ELR (cell line): ENCODE measurements at places on chromosomes 4 and X.

DNA sequence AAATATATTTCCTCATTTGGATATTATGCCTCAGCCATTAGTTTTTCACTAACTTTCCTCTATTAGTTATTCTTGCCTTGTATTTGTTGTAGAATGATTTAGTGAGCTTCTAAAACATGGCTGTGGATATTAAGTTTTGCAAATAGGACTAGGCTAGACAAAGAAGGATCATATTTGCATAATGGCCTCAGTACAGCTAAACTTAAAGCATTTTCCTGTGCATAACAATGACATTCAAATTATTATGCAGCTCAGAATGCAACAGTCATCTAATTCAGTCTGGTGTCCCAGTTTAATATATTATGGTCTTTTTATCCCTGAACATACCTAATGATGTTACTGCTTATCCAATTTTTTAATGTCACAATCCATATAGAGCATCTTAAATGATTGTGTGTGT lies 155.3 kb upstream of the DDIT4L start:
- DNase-seq: no peak

GRCh38 chr4:21248331-21248730 lies 548.1 kb downstream of the PACRGL start:
- no peak for DNase-seq

- no peak for DNase-seq
Measured at GRCh38 chr4:101083131-101083530, 264.2 kb downstream of the PPP3CA start.

GRCh38 chr4:73908965-73909364 lies 39.8 kb downstream of the CXCL1 start:
- DNase-seq: no peak

GRCh38 chr4:41365681-41366080 lies 109.0 kb downstream of the UCHL1 start:
- no peak for DNase-seq

DNA sequence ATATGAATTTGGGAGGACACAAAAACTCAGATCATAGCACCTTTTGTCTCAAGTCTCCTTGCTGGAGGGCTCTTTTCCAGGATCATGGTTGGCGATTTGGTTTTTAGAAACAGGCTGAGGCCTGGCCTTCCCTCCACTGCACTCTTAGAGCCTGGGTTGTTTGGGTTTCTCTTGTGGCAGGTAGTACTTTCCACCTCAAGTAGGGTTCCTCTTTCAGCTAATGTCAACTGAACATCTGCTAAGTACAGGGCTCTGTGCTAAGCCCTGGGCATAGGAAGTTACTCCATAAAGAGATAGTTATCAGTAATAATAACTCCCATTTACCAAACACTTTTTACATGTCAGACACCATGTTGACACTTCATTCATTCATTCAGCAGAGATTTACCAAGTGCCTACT lies 28.2 kb upstream of the APLN start:
- DNase-seq: no peak

DNA sequence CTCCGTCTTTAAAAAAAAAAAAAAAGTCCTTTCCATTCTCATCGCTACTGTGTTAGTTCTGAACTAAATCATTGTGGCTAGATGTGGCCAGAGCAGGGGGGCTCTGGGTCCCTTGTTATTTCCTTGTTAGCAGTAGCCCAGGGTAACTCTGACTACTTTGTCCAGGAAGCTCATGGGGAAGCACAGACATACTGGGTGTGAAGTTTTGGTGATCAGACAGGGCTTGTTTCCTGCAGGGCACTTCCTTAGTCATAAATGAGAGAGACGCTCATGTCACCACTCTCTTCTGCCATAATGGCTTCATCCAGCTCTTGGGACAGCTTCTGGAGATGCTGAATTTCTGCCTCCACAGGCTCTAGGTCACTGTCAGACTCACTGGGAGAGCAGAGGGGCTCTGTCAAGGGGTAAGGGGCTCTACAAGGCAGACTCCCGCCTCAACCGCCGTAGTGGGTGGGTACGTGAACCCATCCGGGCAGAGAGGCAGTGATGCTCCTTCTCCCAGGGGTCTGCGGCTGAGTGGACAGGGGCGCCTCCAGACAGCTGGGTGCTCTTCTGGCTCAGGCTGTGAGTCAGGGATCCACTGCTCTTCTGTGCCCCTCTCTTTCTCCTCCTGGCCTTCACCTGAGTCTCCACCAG lies 12.9 kb downstream of the STIM2 start:
- no peak for DNase-seq

DNA sequence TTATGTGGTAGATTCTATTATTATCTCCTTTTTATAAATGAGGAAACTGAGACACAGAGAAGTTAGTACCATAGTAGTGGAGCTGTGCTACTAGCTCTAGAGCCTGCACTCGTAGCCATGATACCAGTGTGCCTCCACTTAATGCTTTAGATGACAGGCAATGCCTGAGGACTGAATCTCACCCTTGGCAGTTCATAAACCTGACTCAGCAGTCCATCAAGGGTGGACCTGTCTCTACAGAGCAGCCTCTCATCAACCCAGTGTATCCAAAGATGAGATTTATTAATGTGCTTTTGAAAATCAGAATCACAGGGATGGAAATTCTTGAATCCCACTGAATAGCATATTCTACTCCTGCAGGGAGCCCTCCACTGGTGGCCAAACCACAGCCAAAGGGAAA lies 483.2 kb upstream of the DIPK2B start:
- DNase-seq: no peak

- DNase-seq: no peak
Measured at GRCh38 chrX:74451450-74452198, 30.3 kb downstream of the SLC16A2 start.

- DNase-seq: no peak
Measured at GRCh38 chr4:13246107-13246506, 238.0 kb downstream of the RAB28 start.

- DNase-seq: no peak
Measured at GRCh38 chr4:153521999-153522801, 56.0 kb downstream of the TMEM131L start.

- DNase-seq: no peak
Measured at GRCh38 chr4:99610605-99611175, 36.1 kb downstream of the MTTP start.

DNA sequence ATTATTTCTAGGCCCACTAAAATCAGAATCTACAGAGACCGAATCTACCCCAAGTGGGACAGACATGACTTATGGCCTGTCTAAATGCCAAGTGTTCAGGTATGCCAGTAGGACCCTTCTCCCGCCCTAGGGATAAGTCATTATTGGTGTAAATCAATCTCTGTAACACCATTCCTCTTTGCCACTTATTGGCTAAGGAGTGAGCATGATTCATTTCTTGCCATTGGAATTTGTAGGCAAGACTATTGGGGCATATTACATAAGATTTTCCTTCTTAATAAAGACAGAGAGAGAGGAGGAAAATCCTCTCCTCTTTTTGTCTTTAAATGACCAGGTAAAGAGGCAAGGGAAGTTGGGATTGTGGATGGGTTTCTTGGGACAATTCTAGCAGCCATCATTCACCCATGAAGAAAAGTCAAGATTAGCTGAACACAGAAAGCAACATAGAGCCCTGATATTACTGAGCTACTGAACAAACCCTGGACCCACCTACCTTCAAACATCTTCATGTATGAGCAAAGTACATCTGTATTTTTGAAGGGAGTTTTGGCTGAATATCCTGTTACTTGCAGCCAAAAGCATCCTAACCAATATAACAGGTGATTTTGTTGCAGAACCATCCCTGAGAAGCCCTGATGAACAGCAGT lies 2.6 kb downstream of the SLC9B2 start:
- peak; percentile 10 for DNase-seq

DNA sequence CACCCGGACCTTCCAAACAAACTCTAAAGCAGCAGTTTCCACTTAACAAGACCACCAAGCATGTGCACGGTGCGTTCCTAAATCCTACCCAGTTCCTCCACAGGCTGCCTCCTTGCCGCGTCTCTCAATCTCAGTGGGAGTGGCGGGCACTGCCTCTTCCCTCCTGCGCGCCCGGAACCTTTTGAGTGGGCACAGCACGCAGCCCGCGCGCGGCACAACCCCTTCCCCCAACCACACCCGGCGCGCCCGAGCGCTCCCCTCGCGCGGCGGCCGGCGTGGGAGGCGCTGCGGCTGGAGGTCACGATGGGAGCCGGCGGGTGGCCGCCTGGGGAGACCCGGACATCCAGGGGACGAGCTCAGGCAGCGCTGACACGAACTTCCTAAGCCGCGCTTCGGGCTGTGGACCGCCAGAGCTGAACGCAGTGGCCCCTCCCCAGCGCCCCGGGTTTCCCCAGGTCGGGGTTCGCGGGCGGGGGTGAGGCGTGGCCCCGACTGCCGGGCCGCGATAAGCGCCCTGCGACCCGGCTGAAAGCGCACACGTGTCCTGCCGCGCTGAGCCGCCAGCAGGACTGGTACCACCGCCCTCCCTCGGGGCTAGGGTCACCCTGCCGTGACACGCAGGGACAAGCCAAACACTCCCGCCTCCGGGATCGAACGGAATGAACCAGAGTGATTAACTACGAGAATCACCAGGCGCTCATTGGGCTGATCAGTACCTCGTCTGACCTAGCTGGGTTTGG lies at the start of gene ABCG2:
Gene ABCG2 (minus strand): TSS at position 151 of the 740 bp plus-strand sequence. CDS start 18,644 bp downstream, outside the sequence.
- peak; percentile 72 for DNase-seq

GRCh38 chr4:89269121-89269666 lies 38.4 kb downstream of the GPRIN3 start:
- no peak for DNase-seq

- peak; percentile 14 for DNase-seq
Measured at GRCh38 chr4:186934841-186935443, 211.3 kb upstream of the FAT1 start.

DNA sequence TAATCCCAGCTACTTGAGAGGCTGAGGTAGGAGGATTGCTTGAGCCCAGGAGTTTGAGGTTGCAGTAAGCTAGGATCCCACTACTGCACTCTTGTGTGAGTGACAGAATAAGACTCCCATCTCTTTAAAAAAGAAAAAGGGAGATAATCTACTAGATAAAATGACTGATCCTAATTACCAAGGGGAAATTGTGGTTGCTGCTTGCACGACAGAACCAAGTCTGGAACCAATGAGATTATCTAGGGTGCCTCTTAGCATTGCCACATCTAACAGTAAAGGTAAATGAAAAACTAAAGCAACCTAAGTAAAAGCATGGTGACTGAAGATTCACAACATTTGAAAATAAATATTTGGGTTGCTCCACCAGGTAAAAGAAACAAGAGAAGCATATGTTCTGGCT lies 185.1 kb downstream of the PDHA2 start:
- DNase-seq: no peak

DNA sequence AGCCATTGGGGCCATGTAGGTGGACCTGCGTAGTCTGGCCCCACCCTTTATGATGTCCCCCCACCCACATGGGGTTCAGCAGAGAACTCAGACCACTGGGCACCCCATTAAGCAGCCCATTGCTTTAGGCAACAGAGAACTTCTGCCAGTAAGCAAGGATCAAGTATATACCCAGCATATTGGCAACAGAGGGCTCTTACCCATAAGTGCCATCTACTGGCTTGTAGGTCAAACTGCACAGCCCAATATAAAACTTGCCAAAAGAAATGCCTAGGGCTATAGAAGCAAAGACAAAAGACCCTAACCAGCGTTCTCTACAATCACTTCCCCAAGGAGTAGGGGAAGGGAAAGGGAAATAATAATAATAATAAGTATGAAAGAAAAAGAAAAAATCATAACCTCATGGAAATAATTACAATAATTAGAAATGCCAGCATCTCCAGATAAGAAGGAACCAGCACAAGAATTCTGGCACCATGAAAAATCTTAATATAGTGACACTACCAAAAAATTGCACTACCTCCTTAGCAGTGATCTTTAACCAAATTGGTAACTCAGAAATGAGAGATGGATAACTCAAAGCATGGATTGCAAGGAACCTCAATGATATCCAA lies 1090.7 kb downstream of the FAT4 start:
- peak; percentile 43 for DNase-seq

- DNase-seq: peak; percentile 97
Measured at GRCh38 chr4:5365071-5366008, 314.1 kb downstream of the STK32B start.

DNA sequence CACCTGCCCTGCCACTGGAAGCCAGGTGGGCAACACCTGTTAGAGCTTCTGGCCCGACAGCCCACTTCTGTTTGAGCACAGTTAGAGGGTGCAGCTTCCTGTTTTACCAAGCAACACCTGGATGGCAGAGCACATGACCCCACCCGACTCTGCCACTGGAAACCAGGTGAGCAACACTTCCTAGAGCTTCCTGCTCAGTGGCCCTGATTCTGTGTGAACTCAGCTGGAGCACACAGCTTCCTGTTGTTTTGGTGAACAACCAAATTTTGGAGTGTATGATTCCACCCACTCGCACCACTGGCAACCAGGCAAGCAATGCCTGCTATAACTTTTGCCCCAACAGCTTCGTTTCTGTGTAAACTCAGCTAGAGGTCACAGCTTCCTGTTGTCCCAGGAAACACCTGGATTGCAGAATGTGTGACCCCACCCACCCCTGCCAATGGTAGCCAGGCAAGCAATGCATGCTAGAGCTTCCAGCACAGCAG lies 163.8 kb upstream of the KLF8 start:
- DNase-seq: no peak

GRCh38 chrX:129724754-129725153 lies 14.0 kb upstream of the XPNPEP2 start:
- DNase-seq: no peak

DNA sequence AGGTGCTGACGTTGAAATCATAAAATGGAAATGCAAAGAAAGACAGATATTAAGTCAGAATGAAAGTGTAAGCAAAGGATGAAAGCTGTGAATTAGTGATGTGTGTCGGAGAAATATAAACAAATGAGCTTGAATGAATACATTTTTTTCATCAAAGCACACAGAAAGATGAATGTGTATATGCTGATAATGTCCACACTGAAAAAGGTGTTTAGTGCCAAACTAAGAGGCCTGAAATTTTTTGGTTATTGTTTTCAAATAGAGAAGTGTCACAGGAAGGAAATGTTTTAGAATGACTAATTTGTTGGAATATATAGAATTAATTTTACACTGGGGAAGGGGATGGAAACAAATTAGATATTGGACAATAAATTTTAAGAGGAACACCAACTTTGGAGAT lies 1217.6 kb downstream of the PCDH18 start:
- no peak for DNase-seq

DNA sequence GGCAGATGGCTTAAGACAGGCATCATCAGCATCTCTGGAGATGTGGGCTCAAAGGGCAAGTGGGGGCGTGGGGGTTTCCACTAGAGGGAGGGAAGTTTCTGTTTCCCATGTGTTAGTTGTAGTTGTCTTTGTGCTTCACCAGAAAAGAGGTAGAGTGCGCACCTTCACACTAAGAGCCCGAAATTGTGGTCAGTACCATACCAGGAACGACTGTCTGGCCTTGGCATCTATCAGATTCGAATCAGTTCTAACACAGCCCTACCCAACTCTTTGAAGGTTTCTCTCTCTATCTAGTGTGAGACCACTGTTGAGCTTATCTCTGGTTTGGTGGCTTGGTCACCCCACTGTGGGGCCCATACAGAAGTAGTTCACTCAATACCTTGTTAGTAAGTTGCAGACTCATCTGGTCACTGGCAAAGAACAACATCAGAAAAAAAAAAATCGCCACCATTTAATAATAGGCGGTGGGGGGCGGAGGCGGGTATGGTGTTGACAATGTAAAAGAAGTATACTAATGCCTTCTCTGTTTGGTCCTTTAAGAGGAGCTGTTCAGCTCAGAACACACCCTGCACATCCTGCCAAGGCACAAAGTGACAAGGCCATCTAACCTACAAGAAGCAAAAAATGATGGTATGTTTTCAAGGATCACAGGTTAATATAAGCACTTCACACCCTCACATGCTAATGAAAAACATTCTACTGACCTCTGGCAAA lies 71.1 kb downstream of the NYX start:
- no peak for DNase-seq

GRCh38 chr4:54320826-54321685 lies 92.0 kb downstream of the PDGFRA start:
- no peak for DNase-seq

- DNase-seq: no peak
Measured at GRCh38 chr4:109703664-109704361, 568 bp upstream of the CASP6 start.

GRCh38 chr4:144104509-144105130 lies 35.9 kb downstream of the GYPA start:
- DNase-seq: no peak
